ENCODE measurements at places on chromosomes 11 and 22. TPM values are rescaled to one million over a fixed set of nuclear protein-coding genes. Genes with fewer than 3 reads are reported as not detected.

Gene TOM1
- 16.0 TPM for total RNA-seq

Gene CLNS1A
- total RNA-seq: 188 TPM

Gene FOLR1
- total RNA-seq: not detected

Gene MYBPC3
- not detected for total RNA-seq
